Suppressor macrophage treated with lipopolysaccharide for 4 hours (primary cell): ENCODE measurements at places on chromosomes 2 and 18.

DNA sequence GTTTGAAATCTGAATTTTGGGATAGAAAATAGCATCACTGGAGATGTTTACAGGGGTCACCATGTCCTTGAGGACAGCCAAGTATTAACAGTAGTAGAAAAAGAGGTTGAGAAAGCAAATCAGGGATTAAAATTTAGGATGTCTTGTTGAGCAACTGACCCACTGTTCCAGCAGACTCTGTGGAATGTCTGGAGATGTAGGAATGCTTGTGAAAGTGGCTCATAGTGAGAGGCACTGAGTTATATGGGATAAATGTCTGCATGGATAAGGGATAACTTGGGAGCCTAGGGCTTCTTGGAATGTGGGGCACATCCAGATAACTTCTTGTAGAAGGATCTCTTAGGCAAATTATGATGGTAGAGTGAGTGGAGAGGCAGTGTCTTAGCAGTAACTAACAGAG lies 495.0 kb downstream of the TMX3 start:
- DNase-seq: no peak

GRCh38 chr2:88832311-88832991 lies 141.0 kb downstream of the RPIA start:
- DNase-seq: no peak

- DNase-seq: no peak
Observed at GRCh38 chr2:200050921-200051610, 95.7 kb downstream of the MAIP1 start.

DNA sequence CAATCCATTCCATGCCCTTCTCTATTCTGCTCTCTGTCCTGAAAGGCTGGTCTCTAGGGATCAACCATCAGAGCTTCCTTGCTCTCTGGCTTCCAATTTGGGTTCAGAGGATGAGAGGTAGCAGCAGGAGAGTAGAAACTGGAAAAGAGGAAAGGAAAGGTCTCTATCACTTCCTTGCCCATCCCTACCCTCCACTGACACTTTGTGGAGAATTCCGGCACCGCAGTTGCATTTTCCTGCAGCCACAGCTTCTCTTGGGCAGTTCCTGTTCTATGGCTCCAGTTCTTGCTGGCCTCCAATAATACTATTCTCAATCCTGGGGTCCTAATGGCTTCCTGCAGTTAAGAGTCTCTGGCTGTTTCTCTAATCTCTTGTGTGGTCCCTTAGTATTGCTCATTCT lies 13.3 kb upstream of the IMPACT start:
- no peak for DNase-seq

- DNase-seq: peak; percentile 88
Observed at GRCh38 chr2:111209045-111209514, 88.4 kb downstream of the BCL2L11 start.

GRCh38 chr2:112915300-112916144 lies 4.6 kb downstream of the IL37 start:
- no peak for DNase-seq

DNA sequence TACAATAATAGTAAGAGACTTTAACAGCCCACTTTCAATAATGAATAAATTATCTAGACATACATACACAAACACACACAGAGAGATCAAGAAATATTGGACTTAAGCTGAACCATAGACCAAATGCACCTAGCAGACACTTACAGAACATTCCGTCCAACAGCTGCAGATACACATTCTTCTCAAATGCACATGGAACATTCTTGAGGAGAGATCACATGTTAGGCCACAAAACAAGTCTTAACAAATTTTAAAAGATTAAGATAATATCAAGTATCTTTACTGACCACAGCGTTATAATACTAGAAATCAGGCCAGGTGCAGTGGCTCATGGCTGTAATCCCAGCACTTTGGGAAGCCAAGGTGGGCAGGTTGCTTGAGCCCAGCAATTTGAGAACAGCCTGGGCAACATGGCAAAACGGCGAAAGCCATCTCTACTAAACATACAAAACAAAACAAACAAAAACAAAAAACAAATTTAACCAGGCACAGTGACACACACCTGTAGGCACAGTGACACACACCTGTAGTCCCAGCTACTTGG lies 7.4 kb downstream of the CERKL start:
- no peak for DNase-seq

DNA sequence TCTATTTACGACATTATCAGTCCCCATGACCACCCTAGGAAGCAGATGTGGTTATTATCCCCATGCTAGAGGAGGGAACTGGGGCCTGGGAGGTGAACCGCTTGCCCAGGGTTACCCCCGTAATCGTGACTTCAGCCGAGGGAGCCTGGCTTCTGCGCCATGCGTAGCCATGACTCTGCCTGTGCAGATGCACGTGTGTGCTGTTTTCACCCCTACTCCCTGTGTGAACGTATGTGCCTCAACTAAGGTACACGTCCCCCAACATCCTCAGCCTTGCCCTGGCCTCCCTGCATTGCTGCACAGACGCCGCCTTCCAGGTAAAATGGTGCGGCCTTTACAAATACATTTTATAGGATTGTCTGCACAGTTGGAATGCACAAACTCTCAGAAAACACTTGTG lies 40.2 kb downstream of the LPIN1 start:
- no peak for DNase-seq

DNA sequence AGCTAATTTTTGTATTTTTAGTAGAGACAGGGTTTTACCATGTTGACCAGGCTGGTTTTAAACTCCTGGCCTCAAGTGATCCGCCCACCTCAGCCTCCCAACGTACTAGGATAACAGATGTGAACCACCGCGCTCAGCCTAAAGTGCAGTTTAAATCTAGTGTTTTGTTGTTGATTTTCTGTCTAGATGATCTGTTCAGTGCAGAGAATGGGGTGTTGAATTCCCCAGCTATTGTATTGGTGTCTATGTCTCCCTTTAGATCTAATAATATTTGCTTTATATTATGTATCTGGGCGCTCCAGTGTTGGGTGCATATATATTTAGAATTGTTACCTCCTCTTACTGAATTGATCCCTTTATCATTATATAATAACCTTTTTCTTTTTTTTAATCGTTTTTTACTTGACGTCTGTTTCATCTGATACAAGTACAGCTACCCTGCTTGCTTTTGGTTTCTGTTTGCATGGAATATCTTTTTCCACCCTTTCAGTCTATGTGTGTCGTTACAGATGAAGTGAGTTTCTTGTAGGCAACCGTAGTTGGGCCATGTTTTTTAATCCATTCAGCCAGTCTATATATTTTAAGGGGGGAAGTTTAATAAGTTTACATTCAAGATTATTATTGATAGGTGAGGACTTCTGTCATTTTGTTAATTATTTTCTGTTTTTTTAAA lies 34.3 kb downstream of the GALM start:
- no peak for DNase-seq

DNA sequence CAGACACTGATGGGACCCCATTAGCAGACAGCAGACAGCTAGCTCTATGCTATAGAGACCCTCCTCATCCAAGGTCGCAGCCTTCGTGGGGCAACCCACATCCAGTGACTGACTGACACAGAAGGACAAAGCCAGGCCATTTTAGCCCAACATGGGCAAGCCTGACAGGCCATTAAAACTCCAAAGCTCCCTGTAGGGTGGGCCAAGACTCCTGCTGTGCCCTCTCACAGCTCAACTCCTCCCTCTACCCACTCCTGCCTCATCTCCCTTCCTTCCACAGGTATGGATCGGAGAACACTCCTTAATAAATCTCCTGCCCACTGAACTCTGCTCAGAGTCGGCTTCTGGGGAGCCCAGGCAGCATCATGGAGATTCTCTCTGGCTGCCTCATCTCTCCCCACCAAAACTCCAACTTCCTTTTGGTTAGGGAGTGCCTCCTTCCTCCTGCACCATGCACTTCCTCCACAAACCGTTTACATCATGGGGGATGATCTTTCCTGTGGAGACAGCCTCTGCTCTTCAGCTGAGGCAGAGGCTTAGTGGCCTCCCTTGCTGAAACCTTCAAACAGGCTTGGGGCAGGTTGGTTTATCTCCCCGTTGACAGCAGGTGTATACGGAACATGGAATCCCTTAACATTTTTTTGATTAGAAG lies 86.5 kb downstream of the ACTR3 start:
- peak; percentile 44 for DNase-seq

DNA sequence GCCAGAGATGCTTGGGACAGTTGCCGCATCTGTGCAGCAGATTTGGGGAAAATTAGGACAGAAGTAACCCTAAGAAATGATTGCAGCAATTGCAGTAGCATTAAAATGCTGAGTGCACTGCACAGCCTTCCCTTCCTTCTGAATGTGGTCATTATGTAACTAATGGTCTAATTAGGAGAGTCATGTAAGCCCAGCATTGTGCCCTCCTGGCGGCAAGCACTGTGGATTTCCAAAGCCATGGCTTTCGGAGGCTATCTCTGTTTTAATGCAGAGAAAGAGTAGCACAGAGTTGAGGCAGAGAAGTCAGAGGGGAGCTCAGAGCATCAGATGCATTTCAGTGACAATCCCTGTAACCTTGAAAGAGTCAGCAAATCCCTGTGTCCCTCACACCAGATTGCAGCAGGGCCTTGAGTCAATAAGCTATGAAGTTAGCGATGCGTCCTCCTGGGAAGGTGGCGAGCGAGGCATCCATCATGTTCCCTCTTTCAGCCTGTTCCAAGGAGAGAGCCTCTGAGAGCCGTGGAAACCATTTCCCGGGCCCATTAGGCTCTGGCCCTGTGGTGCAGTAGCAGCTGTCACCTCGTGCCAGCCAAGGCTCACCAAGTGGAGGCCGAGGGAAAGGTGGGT lies 307.2 kb downstream of the FBXO15 start:
- no peak for DNase-seq

GRCh38 chr2:121014876-121015275 lies 270.1 kb downstream of the TFCP2L1 start:
- no peak for DNase-seq

DNA sequence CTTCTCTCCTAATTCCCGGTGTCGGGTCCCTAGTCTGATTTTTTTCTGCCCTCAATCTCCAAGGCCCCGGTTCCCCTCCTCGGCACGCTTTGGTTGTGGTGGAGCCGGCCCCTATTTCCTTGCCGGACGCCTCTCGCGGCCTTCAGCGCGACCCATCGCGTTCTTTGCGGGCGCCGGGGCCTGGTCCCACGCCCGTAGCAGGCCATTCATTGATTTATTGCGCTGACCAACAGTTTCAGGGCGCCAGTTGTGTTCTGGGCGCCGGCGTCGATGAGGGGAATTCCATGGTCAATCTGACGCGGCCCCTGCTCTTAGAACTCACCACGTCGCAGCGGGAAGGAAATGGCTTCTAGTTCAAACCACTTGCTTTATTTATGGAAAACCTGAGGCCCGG lies 396 bp downstream of the CNOT9 start:
- peak; percentile 84 for DNase-seq

DNA sequence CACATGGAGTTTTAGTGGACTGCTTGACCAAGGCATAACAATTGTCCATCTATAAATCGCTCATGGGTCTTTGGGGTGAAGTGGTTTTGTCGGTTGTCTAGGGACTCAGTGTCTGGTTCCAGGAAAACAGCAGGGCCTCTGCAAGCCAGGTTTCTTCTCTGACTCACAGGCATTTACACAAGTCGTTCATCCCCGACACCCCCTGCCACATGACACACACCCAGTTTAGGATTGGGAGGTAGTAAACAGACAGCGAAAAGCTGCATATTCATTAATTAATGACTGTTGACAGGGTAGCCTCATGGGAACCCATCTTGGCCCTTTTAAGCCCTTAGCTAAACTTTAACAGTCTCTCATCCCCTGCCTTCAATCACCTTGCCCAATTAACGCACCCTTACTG lies 194.8 kb upstream of the ACVR2A start:
- DNase-seq: no peak

- DNase-seq: no peak
Observed at GRCh38 chr2:1964659-1965058, 220.3 kb upstream of the PXDN start.

DNA sequence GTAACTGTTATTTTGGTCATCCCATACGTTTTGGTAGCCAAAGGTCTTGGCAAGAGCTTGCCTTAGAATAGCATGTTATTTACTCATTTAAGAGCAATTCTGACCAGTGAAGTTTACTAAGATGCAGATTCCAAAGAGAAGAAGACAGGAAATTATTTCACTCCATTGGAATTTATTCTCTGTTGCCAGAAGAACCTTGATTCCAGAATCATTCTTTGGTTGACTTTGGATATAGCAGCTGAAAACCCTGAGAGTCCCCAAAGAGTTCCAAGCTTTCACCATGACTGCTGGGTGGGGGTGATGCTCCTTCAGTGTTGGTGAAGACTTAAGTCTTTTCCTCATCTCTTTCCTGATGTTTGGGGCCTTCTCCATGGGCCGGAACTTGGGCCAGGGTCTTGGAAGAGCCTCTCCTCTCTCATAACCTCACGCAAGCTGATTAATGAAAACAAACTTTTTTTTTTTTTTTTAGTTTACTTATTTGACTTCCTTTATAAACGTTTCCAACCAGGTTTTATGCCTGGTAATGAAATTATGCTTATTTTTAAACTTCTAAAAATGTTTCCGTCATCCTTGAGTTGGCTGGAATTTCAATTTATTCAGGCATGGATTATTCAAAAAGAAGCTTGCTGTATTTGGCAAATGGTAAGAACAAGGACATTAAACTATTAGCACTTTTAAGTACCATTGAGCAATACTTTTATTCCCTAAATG lies 192.0 kb downstream of the MTX2 start:
- DNase-seq: no peak

DNA sequence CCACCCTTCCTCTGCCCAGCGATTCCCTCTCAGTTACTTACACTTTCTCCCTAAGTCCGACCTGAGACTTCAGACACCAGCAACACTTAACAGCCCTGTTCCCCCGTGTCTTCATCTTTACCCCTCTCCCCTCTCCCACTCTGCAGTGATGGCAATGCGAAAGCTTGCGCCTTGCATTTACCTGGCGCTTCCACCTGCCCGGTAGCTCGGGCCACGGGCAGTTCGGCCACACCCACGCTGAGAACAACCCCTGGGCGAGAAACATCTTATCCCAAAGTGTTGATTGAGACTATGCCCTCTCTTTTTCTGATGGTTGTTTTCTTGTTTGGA lies 558 bp downstream of the DNAJC10 start:
- DNase-seq: no peak

DNA sequence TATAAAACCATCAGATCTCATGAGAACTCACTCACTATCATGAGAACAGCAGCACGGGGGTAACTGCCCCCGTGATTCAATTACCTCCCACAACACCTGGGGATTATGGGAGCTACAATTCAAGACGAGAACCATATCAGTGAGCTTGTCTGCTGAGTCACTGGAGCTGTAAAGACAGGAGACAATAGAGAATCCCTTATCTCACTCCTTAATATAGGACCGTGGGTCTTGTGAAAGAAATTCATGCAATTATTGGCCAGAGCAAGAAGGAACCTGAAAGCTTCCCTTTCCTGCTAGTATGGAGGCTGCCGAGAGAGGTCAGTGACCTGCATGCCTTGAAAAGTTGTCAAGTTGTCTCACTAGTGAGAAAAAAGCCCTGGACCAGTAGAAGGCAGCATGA lies 9.5 kb upstream of the TNFAIP6 start:
- DNase-seq: no peak

GRCh38 chr2:153115141-153115540 lies 363.4 kb downstream of the RPRM start:
- no peak for DNase-seq

- peak; percentile 86 for DNase-seq
Observed at GRCh38 chr2:219552382-219553167, 8.7 kb downstream of the TMEM198 start.

- DNase-seq: no peak
Observed at GRCh38 chr18:52582516-52582915, 242.5 kb downstream of the DCC start.
